ENCODE measurements at places on chromosomes 2 and 18.
A peak's percentile ranks its signal among the peaks of the same experiment; 100 is the strongest.

- no peak for DNase-seq
These were observed 20.7 kb downstream of the USP34 start for GRCh38 chr2:61450144-61450543.

GRCh38 chr18:63253428-63254372, 65.9 kb downstream of the BCL2 start:
- DNase-seq, result peak; percentile 58

DNA sequence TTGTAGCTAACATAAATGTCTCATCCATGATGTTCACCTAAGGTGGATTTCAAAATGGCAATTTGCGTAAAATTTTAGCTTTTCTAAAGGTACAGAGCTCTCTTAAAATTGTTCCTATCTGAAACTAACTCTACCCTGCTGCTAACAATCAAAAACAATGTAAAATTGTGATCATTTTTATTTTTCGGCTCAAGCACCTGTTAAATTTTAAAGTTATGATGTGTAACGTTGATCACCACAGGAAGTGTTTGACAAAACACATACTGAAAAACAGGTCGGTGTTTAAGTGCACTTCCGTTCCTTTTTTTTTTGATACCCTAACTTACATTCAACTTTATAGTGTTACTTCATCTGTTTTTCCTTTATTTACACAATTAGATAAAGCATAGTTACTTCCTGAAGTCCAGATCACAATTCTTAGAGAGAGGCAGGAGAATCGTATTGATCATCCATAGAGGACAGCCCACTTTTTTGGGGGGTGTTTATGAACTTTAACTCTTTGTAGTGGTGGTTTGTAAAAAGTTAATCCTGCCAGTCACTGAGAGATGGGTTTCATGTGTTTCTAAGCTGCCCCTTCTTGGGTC, 6.0 kb upstream of the NCK2 start:
- DNase-seq, result no peak

GRCh38 chr18:54416436-54416835, 58.7 kb downstream of the C18orf54 start:
- peak; percentile 70 for DNase-seq

- DNase-seq, result no peak
These were observed 341.7 kb downstream of the PTPRM start for GRCh38 chr18:7908681-7909299.

DNA sequence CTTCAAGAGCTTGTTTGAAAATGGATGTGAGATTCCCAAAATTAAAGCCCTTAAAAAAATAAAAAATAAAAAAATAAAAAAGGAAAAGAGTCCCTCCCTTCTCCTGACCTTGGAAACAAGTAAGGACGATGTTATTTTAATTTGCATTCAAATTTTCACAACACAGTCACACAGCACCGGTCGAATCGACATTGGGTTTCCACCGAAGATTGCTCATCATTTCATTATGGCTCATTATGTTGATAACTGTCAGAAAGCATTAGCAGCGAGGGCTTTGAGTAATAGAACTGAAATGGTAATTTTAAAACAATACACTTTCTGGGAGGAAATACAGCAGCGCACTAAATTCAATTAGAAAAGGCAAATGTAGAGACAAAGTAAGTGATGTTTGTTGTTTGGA, 78.7 kb downstream of the EPHA4 start:
- DNase-seq, result no peak

GRCh38 chr18:22695674-22696073, 237.5 kb upstream of the RBBP8 start:
- no peak for DNase-seq

- DNase-seq, result no peak
These were observed 128.6 kb upstream of the TLK1 start for GRCh38 chr2:171289316-171289715.

DNA sequence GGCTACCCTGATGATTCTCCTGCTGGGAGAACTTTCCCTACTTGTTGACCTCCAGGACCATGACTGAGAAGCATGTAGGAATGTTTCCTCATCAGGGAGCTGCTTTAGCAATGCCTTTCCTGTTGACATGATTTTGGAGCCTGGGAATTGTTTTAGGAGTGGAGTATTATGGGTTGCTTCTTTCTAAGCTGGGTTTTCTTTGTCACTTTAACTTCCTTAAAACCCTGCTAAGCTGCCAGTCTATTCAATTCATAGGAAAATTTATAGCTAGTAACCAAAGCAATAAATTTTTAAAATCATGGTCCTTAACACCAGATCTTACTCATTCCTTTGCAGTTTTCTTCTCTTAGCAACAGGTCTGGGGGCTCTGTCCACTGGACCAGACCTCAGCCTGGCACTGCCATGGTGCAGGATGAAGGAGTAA, 125.6 kb upstream of the TACR1 start:
- DNase-seq, result no peak

- peak; percentile 99 for DNase-seq
These were observed 836.5 kb upstream of the ID2 start for GRCh38 chr2:7845332-7845731.

DNA sequence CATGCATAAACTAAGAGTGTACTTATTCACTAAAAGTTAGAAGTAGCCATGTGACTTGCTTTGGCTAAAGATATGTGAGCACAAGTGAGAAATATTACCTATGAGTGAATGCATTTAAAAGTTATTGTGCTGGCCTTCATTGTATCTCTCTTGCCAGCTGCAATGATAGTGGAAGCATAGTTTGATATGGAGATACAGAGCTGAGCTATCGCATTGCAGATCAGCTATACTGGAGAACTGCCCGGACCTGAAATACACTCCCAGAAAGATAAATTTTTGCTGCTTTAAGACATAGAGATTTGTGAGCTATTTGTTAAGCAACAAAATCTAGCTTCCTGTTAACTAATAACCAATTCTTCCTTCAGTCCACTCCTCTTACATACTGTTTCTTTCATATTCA, 571.1 kb downstream of the CPS1 start:
- no peak for DNase-seq

- DNase-seq, result no peak
These were observed 128.7 kb upstream of the CCDC68 start for GRCh38 chr18:55088000-55088401.

DNA sequence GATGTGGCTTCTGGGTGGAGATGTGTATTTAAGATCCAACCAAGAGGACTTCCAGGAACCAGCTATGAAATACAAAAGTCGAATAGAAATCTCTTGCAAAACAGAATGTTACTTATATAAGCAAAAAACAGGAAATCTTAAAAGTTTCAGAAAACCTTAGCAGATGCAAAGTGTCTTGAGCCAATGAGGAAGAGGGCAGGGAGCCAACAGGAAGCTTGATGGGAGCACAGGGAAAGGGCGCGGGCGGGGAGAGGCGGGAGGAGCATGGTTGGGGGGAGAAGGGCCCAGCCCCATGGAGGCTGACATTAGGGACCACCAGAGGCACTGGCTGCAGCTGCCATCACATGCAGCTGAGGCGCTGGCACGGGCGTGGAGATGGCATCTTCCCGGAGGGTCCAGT, 203.3 kb downstream of the SNTG2 start:
- no peak for DNase-seq

DNA sequence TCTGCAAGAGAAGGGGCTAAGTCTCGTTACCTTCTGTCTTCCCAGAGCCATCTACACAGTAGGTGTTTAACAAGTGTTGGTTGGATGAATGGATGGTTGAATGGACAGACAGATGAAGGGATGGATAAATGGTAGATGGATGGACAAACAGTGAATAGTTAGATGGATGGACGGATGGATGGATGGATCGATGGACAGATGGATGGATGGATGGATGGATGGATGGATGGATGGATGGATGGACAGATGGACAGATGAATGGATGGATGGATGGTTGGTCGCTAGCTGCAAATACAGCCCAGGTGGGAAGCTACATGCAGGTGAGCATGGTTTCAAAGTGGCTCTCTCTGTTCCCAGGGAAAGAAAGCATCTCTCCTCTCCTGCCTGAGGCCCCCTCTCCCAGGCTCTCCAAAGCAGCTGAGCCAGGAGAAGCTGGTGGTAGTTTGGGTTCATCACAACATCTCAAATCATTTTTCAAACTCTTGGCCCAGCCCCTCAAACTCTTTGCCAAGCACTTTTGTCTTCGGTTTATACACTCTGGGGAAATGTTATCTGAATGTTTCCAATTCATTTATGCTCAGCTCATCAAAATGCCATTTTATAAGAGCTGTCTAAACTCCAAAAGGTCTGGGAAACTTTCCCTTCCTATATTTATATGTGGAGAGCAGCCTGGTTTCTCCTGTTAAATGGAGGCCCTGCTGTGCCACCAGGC, 192.7 kb downstream of the ANAPC1 start:
- no peak for DNase-seq

- DNase-seq, result no peak
These were observed 68.7 kb downstream of the CDC42EP3 start for GRCh38 chr2:37602702-37603101.

DNA sequence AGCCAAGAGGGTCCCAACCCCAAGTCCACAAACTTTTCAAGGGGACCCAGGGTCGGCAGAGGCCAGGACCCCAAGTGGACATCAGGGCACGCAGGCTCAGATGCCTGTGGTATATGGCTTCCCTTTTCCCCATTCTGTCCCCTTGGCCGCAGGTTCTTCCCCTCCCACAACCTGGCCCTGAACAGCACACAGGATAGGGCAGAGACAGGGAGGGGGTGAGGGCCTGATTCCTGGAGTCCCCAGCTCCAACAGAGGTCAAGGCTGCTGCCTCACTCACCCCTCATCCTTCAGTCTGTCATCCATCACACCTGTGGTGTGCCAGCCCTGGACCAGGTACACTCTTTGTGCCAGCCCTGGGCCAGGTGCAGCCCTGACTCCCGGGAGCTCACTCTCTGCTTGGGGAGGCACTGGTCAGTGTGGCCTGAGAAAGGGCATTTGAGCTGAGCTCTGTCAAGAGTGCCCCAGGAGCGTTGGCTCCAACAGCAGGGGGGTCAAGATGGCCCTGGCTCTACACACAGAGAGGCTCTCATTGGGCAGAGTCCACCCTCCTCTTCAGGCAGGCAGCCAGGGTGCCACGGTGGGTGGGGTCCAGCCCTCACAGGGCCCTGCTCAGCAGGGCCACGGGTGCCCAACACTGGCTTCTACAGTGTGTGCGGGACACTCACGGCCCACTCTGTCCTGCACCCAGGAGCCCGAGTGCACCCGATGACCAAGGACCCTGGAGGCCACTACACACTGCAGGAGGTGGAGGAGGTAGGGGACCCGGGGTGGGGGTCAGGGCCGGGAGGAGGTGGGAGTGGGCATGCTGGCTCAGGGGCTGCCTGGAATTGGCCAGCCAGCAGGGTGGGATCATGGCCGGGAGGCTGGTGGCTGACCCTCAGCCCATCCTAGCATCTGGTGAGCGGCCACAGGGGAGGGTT, 1.6 kb downstream of the AGXT start:
- DNase-seq, result no peak

- peak; percentile 98 for DNase-seq
These were observed 512.4 kb upstream of the ID2 start for GRCh38 chr2:8169443-8169842.
